Nucleus accumbens (tissue), 56 donors: ENCODE measurements at places on chromosomes 7 and 10.

GRCh38 chr10:84190621-84191020 is 3.7 kb upstream of the CDHR1 start:
- no peak for DNase-seq

- no peak for DNase-seq
Measured at GRCh38 chr10:102200751-102201640, 25.1 kb upstream of the ELOVL3 start.

DNA sequence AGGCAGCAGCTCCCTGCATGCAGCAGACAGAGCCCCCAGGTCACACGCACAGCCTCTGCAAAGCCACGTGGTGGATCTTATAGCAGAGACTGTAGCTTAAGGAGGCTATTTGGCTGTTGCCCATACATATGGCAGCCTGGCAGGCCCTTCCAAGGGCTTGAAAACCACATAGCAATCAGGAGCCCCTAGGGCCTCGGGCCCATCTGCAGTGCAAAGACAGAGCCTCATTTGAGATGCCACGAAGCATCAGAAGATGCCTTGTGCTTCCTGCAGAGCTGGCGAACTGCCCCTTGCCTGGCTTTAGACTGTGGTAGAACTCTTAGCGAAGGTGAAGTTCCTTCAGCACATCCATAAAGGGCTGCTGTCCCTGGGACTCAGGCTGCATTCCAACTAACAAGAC is 309.9 kb downstream of the GRID1 start:
- DNase-seq: no peak

GRCh38 chr7:94052398-94053180 is 48.4 kb upstream of the BET1 start:
- DNase-seq: no peak
